Glutamatergic neuron (in vitro differentiated cells): ENCODE measurements at places on chromosomes 2 and 18. TPM values are rescaled to one million over a fixed set of nuclear protein-coding genes. Genes with fewer than 3 reads are reported as not detected.

DNA sequence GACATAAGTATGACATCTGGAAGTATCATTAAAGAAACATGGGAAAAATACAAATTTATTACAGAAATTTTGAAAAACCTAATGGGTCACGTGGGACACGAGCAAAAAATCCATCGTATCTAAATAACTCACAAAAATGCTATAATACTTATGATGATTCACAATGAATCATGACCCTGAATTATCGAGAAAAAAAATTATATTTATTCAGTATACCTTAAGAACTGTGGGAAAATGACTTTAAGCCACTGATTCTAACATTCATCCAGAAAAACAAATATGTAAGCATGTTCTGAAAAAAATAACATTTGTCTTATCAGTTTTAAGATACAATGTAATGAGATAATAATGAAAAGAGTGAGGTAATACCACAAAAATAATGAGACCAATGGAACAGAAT, 51.8 kb downstream of the ZNF385B start:
- no peak for DNase-seq

GRCh38 chr2:129375632-129376425, 603.6 kb upstream of the RAB6C start:
- no peak for DNase-seq

GRCh38 chr2:112812318-112813267, 24.0 kb downstream of the IL1B start:
- DNase-seq = no peak

Gene GYPC
- total RNA-seq = 2.0 TPM

DNA sequence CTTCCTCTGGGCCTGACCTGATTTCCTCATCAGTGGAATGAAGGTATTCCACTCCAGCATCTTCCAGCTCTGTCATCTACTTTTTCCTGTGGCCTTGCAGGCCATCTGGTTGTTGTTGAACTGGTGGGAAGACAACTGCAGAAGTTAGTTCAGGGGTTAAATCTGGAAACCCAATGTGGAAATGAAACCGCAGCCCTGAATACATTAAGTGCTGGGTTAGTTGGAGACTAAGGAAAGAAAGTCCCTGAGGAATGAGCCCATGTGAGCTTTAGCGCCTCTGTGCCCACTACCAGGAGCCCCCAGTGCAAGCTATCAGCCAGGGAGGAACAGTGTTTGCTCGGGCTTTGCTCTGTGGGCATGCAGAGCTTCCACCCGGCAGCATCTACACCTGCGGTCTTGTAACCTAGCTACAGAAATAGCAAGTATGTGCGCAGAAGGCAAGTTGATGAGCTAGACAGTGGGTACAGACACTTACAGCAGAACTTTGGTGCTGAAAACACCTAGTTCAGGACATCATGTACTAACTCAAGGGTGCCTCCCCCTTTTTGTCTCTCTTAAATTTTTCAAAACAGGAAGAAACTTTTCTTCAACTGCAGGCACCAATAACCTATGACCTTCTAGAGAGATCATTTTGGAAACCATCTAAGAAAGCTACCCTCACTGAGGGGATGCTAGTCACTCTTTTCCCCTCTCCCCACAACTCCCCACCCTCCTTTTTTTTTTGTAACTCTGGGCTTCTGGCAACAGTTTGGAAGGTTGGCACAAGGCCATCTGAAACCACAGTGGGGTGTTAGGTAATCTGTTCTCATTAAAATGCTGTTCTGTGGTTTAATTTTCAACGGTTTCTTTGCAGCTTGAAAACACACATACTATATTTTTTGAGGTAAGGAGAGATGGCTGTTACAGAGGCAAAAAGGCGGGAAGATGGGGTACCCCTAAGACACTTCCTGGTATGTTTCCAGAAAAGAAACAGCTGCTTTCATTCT, 18.3 kb upstream of the CXCR4 start:
- DNase-seq = no peak

Gene VIT
- total RNA-seq = not detected

Gene ANKRD30B
- not detected for total RNA-seq

DNA sequence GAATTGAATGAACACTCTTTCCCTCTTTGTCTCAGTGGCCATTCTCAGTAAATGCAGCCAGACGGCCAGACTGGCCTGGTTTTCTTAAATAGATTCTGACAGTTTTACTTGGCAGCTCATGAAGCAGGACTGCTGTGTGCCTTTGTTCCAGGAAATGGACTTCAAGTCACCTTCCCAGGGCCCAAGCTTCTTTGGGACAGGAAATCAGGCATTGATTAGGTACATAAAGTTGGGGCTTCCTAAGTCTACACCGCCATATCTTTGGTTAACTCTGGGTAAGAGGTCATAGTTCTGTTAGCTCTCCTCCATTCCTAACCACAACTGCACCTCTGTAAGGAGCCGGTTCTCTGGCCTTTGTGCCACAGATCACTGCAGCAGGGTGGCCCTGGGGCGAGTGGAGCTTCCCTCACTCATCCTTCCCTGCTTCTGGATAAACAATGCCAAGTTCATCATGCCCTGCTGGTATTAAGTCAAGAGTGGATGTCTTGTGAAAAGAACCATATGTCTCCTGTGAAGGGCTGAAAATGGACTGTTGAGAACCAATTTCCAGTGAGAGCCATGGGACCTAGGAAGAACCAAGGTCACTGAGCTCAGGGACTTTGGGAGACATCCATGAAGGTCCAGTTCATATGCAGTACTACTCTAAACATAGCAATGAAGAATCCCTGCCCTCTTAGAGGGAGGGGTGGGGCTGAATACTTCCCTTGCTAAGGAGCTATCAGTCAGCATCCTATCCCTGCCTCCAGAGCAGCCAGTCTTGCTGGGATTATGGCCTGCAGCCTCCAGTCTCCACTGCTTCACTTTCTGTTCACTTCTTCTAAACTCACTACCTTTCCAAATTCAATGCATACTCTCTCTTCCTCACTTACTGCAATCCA, 122.6 kb upstream of the XPO1 start:
- DNase-seq = no peak

Gene ADCYAP1
- 16.9 TPM for total RNA-seq

Gene KLF7
- total RNA-seq = 323 TPM

DNA sequence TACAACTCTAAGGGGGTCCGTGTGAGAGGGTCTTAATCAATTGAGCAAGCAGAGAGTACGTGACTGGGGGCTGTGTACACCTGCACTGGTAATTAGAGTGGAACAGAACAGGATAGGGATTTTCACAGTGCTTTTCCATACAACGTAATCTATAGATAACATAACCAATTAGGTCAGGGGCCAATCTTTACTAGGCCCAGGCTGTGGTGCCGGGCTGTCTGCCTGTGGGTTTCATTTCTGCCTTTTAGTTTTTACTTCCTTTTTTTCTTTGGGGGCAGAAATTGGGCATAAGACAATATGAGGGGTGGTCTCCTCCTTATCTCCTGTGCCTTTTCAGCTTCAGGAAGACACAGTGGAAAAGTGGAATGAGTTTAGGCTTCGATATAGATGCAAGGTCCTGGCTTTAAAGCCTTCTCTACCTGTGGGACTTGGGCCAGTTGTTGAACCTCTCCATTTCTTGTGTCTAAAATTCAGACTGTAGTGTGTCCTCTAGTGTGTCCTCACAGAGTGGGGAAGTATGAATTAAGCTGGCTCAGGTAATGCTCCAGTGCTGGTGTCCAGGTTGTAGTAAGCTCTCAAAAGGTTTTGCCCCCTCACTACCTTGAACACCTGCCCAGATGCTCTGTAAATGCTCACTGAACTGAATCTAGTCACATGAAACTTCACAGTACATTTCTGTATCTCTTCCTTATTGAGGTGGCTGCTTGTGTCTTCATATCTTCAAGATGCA, 422.8 kb downstream of the SETBP1 start:
- DNase-seq = no peak

GRCh38 chr2:19120941-19121750, 237.3 kb downstream of the OSR1 start:
- no peak for DNase-seq

Gene FBLN7
- 0.20 TPM for total RNA-seq

Gene ELOA2
- not detected for total RNA-seq

Gene MRO
- total RNA-seq = not detected

Gene SKA1
- 2.0 TPM for total RNA-seq

DNA sequence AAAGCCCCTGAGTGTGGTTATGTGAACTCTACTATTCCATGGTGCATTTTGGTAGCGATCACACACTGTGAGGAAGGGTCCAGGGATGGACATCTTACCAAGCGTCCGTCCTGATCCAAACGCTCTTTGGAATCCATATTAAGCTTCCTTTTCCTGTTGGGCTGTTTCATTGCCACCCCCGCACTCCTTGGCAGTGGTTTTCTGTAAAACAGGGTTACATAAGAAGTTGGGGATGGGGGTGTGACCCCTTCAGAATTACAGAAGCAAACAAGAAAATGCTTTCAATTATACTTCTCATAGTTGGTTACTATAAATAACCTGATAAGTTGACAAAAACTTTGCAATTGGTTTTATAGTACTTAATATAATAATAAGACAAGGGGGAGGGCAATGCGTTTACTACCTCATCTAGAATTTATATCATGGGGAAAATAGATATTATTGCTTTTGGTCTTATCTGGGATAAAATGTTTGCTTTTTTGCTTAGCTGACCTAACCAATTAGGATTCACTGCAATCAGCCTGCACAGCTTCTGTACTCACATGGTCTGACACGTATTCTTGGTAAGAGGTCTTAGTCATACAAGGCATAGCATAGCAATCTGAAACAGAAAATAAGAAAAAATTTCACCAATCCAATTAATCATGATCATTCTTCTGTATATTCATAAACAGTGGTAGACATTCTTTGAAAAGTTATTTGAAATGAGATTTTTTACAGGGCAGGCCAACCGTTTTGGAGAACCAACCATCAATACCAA, 103.1 kb downstream of the L3MBTL4 start:
- DNase-seq = no peak

Gene DLGAP1
- 13.6 TPM for total RNA-seq

Gene GBX2
- 1.2 TPM for total RNA-seq

Gene GPR148
- total RNA-seq = not detected

DNA sequence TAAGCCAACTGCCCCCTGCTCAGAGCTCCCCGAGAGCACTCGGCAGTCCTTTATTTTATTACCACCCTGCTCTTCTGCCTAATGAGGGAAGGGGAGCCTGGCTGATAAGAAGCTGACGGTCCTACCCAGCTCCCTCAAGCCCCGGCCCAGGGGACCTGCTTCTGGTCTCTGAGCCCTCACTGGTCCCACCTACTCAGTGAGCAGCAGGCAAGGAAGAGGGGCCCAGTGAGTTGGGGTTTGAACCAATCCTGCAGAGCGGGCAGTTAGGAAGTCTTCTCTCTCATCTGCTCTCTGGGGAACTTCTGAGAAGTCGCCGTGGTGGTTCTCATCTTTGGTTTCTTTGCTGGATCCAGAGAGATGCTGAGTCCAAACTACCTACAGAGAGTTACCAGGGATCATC, 218.9 kb downstream of the NDUFA10 start:
- DNase-seq = no peak

Gene GEN1
- total RNA-seq = 44.4 TPM

- no peak for DNase-seq
Observed at GRCh38 chr18:615092-615521, 18.3 kb downstream of the CLUL1 start.

DNA sequence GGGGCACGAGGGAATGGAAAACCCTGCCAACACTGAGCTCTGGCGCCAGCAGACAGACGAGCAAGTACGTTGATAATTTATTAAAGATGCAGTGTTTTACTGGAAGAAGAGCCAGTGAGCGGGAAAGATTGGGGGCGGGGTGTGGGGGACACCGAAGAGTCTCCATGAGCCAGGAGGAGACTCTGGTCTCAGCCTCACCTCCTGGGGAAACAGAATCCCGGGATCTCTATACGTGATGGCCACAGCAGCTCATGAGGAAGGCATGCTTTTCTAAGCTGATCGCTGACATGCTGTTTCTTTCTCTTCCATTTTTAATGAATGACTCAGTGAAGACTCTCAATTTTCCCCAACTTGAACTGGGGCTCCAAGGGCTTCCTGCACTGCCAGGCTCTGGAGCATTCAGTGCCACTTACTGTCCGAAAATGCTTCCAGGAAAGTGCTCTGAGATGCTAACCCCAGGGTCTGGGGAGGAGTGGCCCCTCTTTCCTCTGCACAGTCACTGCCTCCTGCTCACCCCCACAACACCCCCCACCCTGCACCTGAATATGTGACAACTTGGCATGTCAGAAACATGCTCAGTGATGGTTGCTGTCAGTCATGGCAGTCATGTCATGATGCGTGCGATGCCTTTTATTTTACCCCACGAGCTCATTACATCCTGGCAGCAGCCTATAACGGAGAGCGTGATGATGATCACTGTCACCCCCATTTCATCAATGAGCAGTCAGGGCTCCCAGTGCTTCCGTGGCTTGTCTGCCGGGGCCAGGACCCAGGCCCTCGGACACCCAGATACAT, 164.2 kb upstream of the CAPN13 start:
- DNase-seq = no peak

Gene HEATR5B
- total RNA-seq = 33.5 TPM
